ENCODE measurements at places on chromosomes 5 and 9.

DNA sequence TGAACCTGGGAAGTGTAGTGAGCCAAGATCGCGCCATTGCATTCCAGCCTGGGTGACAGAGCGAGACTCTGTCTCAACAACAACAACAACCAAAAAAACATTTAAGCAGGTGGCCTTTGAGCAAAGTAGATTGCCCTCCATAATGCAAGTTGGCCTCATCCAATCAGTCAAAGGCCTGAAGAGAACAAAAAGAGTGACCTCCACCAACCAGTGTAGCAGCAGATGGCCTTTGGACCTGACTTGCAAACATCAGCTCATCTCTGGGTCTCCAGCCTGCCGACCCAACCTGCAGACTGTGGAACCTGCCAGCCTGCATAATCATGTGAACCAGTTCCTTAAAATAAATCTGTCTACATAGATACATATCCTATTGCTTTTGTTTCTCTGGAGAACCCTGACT, 7.5 kb downstream of the FRRS1L start:
- no peak for DNase-seq

- DNase-seq: peak; percentile 54
These were observed 13.5 kb downstream of the MOCS2 start for GRCh38 chr5:53095931-53096525.

DNA sequence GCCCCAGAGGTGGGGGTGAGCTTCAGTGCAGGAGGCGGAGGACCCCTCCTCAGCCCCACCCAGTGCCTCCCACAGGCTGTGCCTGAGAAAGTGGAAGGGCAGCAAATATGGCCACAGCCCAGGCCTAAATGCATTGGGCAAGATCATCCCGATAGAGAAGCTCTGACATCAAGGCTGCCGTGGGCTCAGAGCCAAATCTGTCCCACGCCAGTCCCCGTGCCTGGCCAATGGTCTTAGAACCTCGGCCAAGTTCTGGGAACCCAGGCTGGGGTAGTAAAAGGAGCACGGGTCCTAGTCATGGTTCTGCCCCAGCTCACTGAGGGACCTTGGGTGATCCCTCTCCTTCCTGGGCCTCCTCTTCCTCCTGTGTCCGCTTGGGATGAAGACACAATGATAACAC, 27.7 kb upstream of the TNIP1 start:
- no peak for DNase-seq

GRCh38 chr5:32003981-32004380, 170.1 kb downstream of the GOLPH3 start:
- no peak for DNase-seq

- no peak for DNase-seq
These were observed 51.5 kb downstream of the CEP120 start for GRCh38 chr5:123371575-123372179.

GRCh38 chr5:147310059-147310704, 75.4 kb downstream of the STK32A start:
- no peak for DNase-seq

GRCh38 chr5:81761270-81761669, 10.4 kb upstream of the SSBP2 start:
- no peak for DNase-seq

DNA sequence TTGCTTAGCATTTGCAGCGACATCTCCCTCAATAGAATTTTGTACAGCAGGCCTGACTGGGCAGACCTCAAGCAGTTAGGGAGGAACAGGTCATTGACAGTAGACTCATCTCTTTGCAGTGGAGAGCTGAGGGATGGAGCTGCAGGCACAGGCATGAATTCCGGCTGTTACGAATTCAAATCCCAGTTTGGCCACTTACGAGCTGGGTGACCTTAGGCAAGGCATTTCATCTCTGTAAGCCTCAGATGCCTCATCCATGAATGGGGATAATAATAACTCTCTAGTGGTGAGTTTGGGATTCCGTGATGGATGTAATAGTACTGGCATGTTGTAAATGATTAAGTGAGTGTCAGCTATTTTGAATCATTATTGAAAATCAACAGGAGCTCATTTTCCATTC, 195.3 kb downstream of the SEMA6A start:
- no peak for DNase-seq

GRCh38 chr9:131773911-131774379, 34.1 kb upstream of the RAPGEF1 start:
- no peak for DNase-seq

DNA sequence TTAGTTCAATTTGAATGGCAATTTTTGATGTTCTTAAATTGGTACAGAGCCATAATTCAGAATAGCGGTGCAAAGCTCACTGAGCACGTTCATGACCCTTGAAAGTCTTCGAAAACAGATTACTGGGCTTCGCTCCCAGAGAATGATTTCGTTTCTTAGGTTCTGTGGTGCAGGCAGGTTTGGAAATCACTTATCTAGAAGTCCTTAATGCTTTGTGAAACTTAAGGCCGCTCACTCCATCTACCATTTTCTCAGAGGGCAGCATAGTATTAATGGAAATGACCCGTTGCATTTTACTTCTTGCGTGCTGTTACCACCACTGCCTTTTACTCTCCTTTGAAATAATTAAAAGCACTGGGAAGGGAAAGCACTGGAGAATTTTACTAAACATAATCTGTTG, 2.9 kb upstream of the MAT2B start:
- no peak for DNase-seq

Data from nucleus accumbens (tissue), 56 donors.